Uterus (tissue), 4 donors: ENCODE measurements at places on chromosomes 1 and 21. TPM values are rescaled to one million over a fixed set of nuclear protein-coding genes. Genes with fewer than 3 reads are reported as not detected.

The OR2G6 gene
- total RNA-seq = not detected

The SLC25A33 gene
- 3.5 TPM for total RNA-seq

The RO60 gene
- total RNA-seq = 111 TPM

The KCNE1 gene
- total RNA-seq = 2.1 TPM

The C1QB gene
- 37.9 TPM for total RNA-seq

The A3GALT2 gene
- 0.58 TPM for total RNA-seq

GRCh38 chr1:73331726-73332125, 866.2 kb downstream of the LRRIQ3 start:
- no peak for DNase-seq

- DNase-seq = no peak
Observed at GRCh38 chr1:216936779-216937178, 213.6 kb upstream of the ESRRG start.
